ENCODE measurements at places on chromosomes 5 and 9.

DNA sequence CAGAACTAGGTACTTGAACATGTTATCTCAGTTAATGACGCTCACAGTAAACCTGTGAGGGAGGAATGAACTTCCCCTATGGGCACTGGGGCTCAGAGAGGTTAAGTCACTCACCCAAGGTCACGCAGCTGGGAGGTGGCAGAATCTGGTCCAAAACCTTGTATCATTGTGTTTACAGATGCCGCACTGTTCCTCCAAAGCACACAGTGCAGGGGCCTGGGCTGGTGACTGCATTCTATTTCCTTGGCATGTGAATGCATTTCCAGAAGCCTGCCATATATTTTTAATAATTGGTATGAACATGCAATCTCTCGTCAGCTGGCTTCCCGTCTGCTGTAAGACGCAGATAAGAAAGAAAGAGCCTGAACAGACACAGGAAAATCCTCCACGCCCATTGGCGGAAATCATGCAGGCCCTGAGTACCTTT, 77.0 kb upstream of the TBC1D2 start:
- no peak for DNase-seq

DNA sequence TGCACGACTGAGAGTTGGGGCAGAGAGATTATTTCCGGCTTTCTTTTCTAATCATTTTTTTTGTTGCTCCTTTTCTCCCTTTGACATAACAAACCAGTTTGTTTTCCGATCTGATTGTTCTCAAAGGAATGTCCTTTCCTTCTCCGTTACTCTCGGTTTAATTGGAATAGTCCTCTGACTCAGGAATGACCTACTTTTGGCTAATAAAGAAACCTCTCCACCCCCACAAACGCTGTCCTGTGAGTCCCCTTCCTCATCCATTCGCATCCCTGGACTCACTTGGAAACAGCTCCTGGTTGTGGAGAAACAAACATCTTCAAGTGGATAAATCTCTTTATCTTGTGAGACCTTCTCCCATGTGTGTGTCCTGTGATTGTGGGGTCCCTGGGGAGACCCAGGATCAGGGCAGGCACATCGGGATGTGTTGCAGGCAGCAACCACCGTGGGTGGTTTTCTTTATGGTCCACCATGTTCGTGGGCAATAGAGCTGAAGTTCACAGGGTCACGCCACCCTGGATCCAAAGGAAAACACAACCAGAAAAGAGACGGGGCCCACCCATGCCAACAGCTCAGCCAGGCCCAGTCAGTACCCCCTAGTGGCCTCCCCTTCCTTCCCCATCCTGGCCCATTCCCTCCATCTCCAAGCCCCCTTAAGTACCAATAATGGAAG, 45.2 kb upstream of the NEK6 start:
- no peak for DNase-seq

DNA sequence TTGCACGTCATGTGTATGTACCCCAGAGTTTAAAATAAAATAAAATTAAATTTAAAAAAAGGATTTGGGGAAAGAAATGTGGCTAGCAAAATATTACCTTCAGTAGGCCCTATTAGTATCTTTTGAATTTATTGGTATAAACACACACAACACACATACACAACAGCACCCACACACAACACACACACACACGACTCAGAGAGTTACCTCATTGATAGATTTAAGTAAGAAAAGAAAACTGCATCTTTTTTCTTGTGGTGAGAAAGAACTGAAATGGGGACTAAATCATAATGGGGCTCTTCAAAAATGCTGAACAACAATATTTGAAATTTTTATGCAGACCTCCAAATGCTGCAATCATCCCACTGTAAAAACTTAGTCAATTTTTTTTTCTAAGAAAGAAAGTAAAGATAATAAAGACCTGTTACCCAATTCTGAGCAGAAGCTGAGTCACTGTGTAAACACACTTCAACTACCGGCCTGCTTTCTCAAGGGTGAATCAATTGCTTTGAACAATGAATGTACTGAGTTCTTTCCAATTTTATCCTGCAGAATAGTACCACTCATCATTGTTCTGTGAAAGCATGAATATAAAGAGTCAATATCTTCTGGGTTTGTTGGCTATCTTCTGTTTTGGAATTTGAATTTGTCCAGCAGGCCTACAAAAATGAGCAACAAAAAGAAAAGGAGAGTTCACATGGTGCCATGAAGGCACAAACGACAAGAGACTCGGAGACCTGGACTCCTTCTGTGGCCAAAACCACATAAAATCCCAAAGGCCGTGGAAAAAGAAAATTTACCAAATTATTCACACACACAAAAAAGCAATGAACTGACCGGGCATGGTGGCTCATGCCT, 57.9 kb upstream of the CCNG1 start:
- DNase-seq, result no peak

DNA sequence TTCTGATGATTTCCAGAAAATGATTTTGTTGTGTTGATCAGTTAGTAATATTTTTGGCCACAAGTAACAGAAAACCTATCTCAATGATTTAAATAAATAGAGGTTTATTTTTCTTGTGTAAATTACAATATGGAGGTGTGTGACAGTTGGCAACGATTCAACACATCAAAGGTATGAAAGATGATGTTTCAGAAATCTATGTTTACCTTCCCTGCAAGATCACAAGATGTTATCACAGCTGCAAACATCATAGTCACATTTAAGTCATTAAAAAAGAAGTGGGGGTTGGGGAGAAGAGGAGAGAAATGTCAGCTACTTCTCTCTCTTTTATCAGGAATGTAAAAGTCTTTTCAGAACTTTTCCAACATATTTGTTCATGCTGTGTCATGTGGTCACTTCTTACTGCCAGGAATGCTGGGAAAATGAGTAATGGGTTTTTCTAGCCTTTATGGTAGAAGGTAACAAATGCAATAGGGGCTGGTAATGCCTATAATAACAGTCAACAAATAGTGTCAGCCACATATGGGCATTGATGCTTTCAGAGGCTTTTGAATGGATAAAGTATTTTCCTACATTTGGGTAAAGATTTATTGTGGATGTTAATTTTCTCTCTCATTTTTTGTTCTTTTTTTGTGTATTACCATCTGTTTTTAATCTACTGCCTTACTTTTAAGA, 742.7 kb downstream of the TLE1 start:
- no peak for DNase-seq

DNA sequence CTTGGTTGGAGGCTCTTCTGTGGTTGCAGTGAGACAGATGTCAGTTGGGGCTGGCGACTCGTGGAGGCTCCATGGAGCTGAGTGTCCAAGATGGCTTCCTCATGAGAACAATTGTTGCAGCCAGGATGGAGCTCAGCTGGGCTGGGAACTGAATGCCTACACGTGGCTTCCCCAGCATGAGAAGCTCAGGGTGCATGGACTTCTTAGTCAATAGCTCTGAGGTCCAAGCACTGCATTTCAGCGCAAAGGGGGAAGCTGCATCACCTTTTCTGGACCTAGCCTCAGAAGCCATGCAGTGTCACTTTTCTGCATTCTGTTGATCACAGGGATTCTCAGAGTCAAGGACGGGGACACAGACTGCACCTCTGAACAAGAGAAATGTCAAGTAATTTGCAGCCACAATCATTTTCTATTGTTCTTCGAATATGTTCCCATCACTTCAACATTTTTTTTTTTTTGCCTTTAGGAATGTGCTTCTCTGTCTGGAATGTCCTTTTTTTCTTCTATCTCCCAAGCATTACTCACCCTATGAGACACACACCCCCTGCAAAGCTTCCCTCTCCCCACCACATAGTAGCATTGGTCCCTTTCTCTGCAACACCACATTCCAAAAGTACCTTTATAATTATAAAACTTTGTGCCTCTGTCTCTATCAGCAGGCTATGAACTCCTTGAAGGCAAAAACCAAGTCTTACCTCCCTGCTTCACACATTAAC, 57.5 kb upstream of the STK32A start:
- DNase-seq, result no peak
